SJSA1 (cell line): ENCODE measurements at places on chromosomes 7 and 10. TPM values are rescaled to one million over a fixed set of nuclear protein-coding genes. Genes with fewer than 3 reads are reported as not detected.

The SEMA3C gene
- 14.9 and 28.6 TPM in 2 replicates for total RNA-seq

GRCh38 chr10:102595293-102595692 is 49.0 kb upstream of the TRIM8 start:
- H3K4me3 ChIP-seq: no peak overlapping the region
- H3K27ac ChIP-seq: no peak overlapping the region
- peaks cover 27% of the 10 kb centered on the region for H3K4me1 ChIP-seq
- no peak for DNase-seq

The SORBS1 gene
- total RNA-seq: 1.1 and 2.9 TPM in 2 replicates

DNA sequence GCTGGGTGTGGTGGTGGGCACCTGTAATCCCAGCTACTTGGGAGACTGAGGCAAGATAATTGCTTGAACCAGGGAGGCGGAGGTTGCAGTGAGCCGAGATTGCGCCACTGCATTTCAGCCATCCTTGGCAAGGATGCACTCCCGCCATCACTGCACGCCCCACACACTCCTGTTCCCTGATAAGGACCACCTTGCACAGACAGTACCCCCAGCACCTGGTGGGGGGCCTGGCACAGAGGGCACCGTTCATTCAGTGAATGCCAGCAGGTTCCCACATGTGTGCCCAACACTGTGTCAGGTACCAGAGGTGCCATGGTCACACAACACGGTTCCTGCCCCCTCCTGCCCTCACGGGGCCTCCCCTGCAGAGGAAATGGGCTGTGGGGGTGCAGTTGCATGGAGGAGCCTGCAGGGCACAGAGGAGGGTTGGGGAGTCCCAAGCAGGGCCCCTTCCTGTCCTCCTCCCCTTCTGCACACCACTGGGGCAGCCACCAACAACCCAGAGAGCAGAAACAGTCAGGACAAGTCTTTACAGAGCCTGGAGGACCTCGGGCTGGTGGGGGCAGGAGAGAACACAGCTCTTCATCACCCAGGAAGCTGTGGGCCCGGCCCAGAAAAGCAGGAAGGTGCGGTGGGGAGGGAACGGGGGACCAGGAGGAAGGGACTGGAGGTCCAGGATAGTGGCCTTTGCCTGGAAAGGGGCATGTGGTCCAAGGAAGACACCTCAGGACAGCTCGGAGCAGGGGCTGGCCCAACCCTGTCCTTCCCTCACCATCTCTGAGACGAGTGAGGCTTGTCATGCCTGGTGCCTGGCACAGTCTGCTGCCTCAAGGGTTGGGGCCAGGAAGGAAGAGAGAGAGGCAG is 7.1 kb downstream of the CRYGN start:
- H3K4me1 ChIP-seq: peaks cover 23% of the 10 kb centered on the region
- H3K27ac ChIP-seq: no peak overlapping the region
- H3K36me3 ChIP-seq: no peaks in the 10 kb centered on the region

The ST8SIA6 gene
- 0.39 TPM in 1 of 2 replicates, not detected in the other for total RNA-seq

DNA sequence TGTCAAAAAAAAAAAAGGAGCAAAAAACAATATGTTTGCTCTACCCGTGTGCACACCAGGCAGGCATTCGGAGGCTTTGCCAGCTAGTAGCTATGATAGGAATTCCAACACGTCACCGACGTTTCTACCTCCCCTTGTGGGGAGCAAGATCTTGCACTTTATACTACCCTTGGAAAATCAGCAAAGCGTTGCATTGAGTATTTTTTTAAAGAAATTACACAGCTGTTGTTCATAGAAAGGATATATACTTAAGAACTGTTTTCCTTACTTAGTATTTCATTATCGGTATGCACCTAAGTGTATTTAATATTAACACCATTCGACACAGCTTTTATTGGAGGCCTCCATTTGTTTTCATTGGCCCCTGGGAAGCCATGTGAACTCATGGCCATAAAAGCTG is 159.9 kb upstream of the MGMT start:
- H3K36me3 ChIP-seq: no peaks in the 10 kb centered on the region
- H3K4me1 ChIP-seq: no peaks in the 10 kb centered on the region
- no peaks in the 10 kb centered on the region for H3K27me3 ChIP-seq

- H3K4me1 ChIP-seq: no peaks in the 10 kb centered on the region
- no peak overlapping the region for H3K4me3 ChIP-seq
- DNase-seq: no peak
Observed at GRCh38 chr7:74462707-74463100, 9.0 kb downstream of the GTF2IRD1 start.

DNA sequence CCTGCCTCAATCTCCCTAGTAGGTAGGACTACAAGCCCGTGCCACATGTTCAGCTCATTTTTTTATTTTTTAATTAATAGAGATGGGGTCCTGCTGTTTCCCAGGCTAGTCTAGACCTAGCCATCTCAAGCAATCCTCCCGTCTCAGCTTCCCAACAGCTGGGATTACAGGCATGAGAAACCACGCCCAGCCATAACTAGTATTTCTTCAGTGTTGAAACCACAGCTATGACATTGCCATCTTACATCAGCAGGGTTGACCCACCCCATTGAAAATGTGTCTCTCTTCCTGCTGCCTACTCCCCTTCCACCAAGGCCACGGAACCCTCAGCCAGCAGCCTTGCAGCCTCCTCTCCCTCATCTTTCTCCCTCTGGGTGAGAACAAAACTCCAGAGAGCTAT is 62.1 kb upstream of the ZNF746 start:
- H3K27ac ChIP-seq: no peak overlapping the region
- H3K4me1 ChIP-seq: no peaks in the 10 kb centered on the region
- DNase-seq: no peak
- peaks cover 36% of the 10 kb centered on the region for H3K36me3 ChIP-seq
- H3K27me3 ChIP-seq: no peaks in the 10 kb centered on the region

GRCh38 chr10:4725917-4726606 is 99.9 kb upstream of the AKR1E2 start:
- H3K27me3 ChIP-seq: no peaks in the 10 kb centered on the region
- peaks cover 15% of the 10 kb centered on the region for H3K4me1 ChIP-seq
- H3K4me3 ChIP-seq: no peak overlapping the region
- DNase-seq: peak; percentile 77
- H3K27ac ChIP-seq: peak overlapping the region; percentile 83

The ASL gene
- total RNA-seq: 37.4 and 57.3 TPM in 2 replicates

GRCh38 chr10:17974505-17974904 is 22.8 kb downstream of the SLC39A12 start:
- no peaks in the 10 kb centered on the region for H3K4me1 ChIP-seq
- H3K27ac ChIP-seq: no peak overlapping the region
- DNase-seq: no peak
- H3K36me3 ChIP-seq: no peaks in the 10 kb centered on the region
- no peak overlapping the region for H3K4me3 ChIP-seq

GRCh38 chr10:75466001-75466400 is 34.6 kb downstream of the LRMDA start:
- no peak for DNase-seq
- no peak overlapping the region for H3K27ac ChIP-seq
- H3K4me3 ChIP-seq: no peak overlapping the region
- H3K36me3 ChIP-seq: no peaks in the 10 kb centered on the region

The NET1 gene
- 38.1 and 52.4 TPM in 2 replicates for total RNA-seq

DNA sequence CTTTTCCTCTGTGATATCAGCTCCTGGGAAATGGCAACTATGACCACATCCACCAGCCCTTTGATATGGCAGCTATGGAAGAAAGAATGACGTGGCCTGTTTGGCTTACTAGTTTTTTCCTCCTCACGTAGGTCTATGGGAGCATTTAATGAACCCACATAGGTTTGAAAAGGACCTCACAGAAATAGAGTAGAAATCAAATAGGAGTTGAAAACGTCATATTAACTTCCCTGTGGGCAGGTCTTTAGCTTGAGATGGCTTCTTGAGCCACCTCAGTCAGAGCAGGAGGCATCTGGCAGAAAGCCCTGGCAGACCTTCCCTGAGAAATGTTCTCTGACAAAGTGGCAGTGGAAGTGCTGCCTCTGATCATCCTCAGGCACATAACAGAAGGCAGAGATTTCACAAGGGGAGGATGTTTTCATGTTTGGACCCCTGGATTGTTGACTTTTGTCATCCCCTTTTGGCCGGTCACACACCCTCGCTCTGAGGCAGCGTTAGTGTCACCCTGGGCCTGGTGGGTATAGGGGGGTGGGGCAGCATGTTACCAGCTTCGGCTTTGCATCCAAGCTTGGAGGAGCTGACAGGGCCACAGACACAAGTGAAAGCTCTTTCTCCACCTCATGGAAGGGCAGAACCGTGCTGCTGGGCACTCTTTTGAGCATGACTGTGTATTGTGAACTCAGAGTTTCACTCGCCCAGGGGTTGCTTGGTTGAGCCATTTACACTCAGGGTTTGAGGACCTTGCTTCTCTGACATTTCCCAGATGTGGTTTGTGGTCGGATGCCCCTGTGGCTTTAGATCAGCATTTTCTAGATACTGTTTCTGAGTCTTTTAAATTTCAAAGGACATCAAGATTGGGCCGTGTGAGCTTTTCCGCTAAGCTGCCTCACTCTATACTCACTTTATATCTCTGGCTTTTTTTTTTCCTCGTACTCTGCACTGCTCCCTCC is 184.2 kb downstream of the STK31 start:
- peaks cover 18% of the 10 kb centered on the region for H3K4me1 ChIP-seq
- no peaks in the 10 kb centered on the region for H3K36me3 ChIP-seq
- no peak overlapping the region for H3K4me3 ChIP-seq
- H3K27ac ChIP-seq: no peak overlapping the region
- no peaks in the 10 kb centered on the region for H3K27me3 ChIP-seq

- no peak within 1 kb of the TSS for H3K4me3 ChIP-seq
- no peaks in the 10 kb centered on the region for H3K27me3 ChIP-seq
- DNase-seq: no peak
- H3K4me1 ChIP-seq: no peaks in the 10 kb centered on the region
- no peak within 1 kb of the TSS for H3K27ac ChIP-seq
Observed at GRCh38 chr10:49298983-49299815, at the start of gene C10orf71. Gene C10orf71, plus strand, starts transcription at chr10:49299170. Its CDS starts 23,376 bp downstream, at chr10:49322546.

DNA sequence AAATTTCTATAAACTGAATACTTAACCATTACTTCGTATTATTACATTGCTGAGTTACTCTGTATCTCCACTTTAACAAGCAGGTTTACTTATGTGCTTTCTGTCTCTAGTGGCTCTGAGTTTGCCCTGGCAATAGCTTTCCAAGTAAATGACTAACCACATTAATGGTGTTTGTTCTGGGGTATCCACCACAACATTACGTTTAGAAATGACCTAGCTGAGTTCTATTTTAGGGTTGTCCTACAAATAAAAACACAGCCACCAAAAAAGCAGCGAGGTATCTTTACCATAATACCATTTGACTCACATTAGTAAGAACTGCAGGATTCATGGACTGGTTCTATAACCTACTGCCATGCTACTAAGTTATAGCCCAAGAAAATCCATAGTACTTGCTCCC is 83.1 kb downstream of the HIBADH start:
- H3K4me1 ChIP-seq: no peaks in the 10 kb centered on the region
- no peak for DNase-seq
- no peaks in the 10 kb centered on the region for H3K27me3 ChIP-seq
- H3K27ac ChIP-seq: no peak overlapping the region
- H3K36me3 ChIP-seq: no peaks in the 10 kb centered on the region

The ANKRD61 gene
- total RNA-seq: 0.42 TPM in 1 of 2 replicates, not detected in the other

GRCh38 chr10:52674474-52674873 is 98.1 kb downstream of the MBL2 start:
- H3K27me3 ChIP-seq: no peaks in the 10 kb centered on the region
- H3K27ac ChIP-seq: no peak overlapping the region
- no peaks in the 10 kb centered on the region for H3K36me3 ChIP-seq
- no peaks in the 10 kb centered on the region for H3K4me1 ChIP-seq
- no peak overlapping the region for H3K4me3 ChIP-seq
